NCI-H187 (cell line): ENCODE measurements at places on chromosomes 2 and 18.

GRCh38 chr18:54020156-54020745 is 204.2 kb downstream of the MBD2 start:
- DNase-seq, result no peak

GRCh38 chr2:20008703-20009102 is 3.8 kb downstream of the MATN3 start:
- no peak for DNase-seq

DNA sequence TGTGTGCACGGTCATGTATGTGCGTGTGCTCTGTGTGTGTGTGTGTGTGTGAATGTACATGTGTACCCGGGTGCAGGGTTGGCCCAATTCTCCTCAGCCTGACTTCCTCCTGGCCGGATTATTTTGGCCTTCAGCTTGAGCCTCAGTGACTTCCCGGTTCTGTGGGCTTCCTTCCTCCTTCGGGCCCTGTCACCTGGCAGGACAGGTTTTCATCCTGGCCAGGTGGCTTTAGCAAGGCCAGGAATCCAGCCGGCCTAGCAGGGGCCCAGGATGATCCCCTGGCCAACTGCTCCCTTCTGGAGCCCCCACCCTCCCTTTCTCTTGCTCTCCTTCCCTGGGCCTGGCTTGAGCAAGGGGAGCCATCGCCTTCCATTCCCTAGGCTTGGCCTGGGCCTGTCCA is 140.5 kb downstream of the INHBB start:
- DNase-seq, result no peak

- no peak for DNase-seq
Observed at GRCh38 chr2:131521961-131522781, 5.5 kb upstream of the CCDC74A start.

GRCh38 chr2:217166241-217166850 is 306.5 kb upstream of the TNP1 start:
- DNase-seq, result no peak

DNA sequence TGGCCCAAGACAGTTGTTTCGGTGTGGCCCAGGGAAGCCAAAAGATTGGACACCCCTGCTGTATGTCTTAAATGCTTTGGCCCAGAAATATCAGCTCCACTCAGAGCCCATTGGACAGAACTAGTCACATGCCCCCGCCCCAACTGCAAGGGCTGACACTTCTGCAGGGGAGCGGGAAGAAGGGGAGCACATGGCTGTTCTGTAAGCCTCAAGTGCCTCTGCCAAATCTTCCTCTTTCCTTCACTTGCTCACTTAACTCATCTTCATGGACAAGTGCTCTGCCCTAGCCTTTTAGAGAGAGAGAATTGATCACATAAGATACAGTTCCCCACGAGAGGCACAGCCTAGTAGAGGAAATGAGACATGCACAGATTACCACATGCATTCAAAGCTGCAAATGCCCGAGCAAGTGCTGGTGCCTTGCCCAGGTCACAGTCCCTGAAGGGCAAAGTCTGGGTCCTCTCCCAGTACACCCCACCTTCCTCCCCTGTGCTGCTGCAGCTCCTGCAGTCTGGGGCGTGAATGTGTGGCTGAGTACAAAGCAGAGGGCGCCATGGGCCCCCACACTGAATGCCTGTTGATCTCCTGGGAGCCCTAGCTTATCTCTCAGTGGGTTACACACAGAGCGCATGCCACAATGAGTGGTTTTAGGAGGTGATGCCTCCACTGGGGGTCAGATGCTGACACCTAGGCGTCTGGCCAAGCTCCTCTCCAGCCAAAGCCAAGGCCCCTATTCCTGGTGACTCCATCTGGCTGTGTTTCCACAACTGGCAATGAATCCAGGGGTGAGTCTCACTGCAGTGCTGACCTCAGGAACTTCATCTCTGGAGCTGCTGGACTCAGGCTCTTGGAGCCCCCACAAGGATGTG is 135.3 kb downstream of the CTIF start:
- no peak for DNase-seq

DNA sequence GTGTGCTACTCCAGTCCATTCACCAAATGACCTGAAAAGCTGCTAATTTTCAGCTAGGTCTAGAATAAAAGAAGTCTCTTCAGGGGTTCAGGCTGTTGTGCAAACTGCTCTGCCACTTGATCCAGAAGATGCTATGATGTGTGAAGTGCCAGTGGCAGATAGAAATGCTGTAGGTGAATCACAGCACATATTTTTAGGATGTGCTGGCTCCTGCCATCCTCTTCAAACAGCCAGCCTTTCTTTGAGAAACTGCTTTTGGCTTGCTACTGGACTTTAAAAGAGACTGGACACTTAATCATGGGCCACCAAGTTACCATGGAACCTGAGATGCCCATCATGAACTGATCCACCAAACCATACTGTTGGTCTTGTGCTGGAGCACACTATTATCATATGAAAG is 322.1 kb downstream of the EN1 start:
- no peak for DNase-seq

- no peak for DNase-seq
Observed at GRCh38 chr2:104836265-104836664, 17.6 kb upstream of the POU3F3 start.

- no peak for DNase-seq
Observed at GRCh38 chr2:1483551-1483950, 70.3 kb downstream of the TPO start.

GRCh38 chr2:163324677-163325076 is 411.1 kb downstream of the FIGN start:
- DNase-seq, result no peak

DNA sequence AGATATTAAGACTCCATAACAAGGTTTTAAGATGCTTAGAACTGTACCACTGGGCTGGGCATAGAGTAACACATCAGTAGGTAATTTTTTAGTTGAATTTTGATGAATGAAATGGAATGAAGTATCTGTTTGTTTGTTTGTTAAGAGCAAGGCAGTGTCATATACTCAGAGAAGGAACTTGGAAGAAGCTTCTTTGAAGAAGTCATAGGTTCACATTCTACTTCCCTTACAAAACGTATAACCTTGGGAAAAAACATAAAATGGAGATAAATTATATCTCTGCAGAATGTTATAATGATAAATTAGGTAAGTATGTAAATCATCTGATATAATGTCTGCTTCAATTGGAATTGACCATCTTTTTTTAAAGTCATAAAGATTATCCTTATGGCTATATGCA is 122.1 kb upstream of the SLC39A10 start:
- no peak for DNase-seq

DNA sequence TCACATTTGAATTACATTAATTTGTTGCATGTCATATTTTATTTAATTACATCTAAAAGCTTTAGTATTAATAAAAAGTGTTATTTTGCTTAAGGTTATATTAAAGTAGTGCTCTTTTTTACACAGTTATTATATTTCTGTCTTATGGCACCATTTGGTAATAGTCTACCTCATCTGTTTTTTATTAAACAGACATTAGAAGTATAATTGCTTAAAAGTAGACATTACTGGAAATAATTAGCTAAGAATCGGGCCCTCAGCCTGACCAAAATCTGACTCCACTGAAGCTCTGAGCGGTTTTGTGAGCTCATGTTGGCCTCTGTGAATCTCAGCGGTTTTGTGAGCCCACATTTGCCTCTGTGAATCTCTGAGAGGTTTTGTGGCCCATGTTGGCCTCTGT is 102.5 kb upstream of the SNTG2 start:
- no peak for DNase-seq

- no peak for DNase-seq
Observed at GRCh38 chr2:33383855-33384598, 92.4 kb upstream of the RASGRP3 start.

GRCh38 chr2:215419769-215420470 is 15.9 kb downstream of the FN1 start:
- DNase-seq, result no peak

GRCh38 chr18:44500808-44501610 is 179.7 kb upstream of the SETBP1 start:
- no peak for DNase-seq

DNA sequence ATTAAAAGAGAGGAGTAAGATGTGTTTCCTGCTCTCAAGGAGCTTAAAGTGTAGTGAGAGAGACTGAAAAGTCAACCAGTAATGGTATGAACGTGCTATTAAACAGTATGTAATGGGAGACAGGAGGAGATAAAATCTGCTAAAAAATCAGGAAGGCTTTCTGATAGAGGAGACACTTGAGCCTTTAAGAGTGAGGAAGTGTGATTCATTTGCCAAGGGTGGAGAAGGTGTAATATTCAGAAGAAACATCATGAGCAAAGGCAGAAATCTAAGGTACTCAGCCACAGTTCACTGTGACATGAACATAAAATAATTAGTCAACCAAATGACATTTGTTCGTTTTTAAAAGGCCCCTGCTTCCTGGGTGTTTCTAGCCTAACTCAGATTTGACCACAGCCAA is 137.8 kb upstream of the SKOR2 start:
- no peak for DNase-seq

- no peak for DNase-seq
Observed at GRCh38 chr2:237198164-237198855, 112.6 kb downstream of the COPS8 start.

DNA sequence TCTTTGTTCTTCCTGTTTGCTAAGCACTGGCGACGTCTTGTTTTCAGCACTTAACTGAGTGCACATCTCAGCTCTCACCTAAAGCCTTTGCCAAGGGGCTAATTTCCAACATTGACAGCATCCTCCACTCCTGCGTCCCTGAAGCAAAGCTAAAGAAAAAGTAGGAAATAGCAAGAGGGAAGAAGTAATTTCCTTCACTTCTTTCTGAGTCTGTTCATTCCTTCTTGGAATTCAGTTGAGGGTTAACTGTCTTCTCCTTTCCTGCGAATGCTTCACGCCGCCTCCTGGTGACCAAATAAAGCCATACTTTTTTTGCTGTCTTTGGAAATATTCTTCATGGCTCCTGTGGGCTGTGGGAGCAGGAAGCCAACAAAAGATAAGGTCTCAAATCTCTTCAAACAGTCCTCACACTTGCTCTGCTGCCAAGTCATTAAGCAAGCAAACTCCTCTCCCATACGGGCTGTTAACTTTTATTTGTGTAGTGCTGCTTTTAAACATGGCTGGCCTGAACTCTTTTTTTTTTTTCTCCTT is 100.9 kb downstream of the DPP10 start:
- no peak for DNase-seq

DNA sequence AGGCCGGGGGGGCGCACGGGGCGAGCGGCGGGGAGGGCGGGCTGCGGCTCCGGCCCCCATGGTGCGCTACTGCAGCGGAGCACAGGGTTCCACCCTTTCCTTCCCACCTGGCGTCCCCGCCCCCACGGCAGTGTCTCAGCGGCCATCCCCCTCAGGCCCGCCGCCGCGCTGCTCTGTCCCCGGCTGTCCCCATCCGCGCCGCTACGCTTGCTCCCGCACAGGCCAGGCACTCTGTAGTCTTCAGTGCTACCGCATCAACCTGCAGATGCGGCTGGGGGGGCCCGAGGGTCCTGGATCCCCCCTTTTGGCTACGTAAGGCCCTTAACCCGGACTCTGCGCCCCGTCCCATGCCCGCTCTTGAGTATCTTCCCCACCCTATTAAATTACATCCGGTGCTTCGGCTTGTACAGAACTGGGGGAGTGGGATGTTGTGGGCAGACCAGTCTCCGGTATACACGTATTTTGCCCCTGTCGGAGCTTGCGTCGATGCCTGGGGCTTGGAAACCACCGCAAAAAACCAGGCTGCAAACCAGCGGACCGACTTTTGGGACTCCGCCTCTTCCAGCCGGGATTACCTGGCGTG is 598 bp upstream of the WBP1 start:
- DNase-seq, result peak; percentile 53

GRCh38 chr18:52060607-52061304 is 279.2 kb upstream of the DCC start:
- no peak for DNase-seq

- no peak for DNase-seq
Observed at GRCh38 chr2:151337643-151338042, 19.7 kb upstream of the TNFAIP6 start.

GRCh38 chr2:10935953-10936942 is 24.5 kb downstream of the KCNF1 start:
- no peak for DNase-seq

DNA sequence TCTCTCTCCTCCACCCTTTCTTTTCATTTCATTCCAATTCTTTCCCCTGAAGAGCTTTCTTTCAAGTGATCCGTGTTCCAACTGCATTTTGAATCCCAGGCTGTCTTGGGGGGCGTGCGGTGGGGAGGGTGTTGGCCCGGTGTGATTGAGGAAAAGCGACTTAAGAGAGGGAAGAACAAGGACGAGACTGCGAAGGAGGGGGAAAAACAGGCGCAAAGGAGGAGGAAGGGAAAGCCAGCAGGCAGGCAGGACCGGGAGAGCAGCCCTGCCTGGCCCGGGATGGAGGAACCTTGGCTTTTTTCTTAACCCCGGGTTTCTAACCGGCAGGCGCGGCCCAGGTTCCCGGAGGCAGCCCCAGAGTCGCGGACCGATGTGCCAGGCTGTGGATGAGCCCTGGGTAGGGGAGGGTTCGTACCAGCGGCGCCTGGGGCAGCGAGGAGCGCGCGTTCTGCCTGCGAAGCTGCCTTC is 1.3 kb downstream of the ADCYAP1 start:
- no peak for DNase-seq

- DNase-seq, result no peak
Observed at GRCh38 chr2:44972771-44973535, 31.5 kb downstream of the SIX3 start.

DNA sequence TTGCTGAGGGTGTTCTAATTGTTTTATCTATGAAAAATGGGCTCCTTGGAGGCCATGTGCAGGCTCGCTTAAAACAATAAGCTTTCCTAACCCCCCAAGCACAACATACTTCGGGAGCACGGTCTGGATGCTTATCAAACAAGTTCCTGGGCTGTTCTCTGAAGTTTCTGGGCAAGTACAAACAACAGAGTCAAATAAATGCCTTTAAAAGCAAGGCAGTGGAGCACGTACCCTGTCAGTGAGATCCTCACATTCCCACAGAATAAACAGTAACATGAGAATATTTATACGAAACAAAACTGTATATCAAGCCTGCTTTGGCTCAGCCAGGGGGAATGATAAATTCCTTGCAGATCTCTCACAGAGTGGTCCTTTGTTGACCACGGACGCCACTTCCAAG is 44.8 kb downstream of the FTCDNL1 start:
- DNase-seq, result no peak

DNA sequence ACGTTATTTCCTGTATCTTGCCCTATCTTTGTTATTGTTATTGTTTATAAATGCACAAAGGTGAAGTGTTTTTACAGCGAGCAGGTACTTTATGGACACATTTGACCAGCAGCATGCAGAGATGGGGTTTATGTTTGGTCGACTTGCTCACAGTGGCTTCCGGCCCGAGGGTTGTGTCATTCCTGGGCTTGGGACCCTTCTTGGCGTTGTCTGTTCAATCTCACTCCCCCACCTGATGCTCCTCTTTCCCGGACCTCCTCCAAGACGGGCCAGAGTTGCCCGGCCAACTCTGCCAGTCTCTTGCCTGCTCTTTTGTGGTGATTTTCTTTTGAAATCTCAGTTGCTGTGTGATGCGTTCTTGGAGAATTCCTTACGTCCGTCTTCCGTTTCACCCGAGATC is 153.9 kb downstream of the TWIST2 start:
- DNase-seq, result no peak

- no peak for DNase-seq
Observed at GRCh38 chr18:29164993-29165599, 988.2 kb upstream of the CDH2 start.

DNA sequence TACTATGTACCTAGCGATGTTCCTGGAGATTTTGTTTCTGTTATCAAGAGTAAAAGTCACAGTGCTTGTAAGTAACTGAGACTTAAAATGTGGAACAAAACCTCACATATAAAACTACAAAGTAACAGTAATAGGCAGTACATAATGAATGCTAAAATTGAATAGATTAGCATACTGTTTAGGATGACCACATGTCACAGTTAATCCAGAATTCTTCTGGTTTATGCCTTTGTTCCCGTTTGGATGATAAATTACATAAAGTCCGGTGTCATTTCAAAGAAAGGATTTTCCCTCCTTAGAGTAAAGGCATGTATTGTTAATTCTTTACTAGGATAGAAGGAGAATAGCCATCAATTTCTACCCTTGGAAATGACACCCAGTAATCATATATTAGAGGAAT is 56.1 kb downstream of the RBM43 start:
- DNase-seq, result no peak
